Natural killer cell treated with Interleukin-12 subunit alpha and Interleukin-12 subunit beta and Interleukin-15 and Interleukin-18, amount 100 ng/mL, for 72 hours (primary cell): ENCODE measurements at places on chromosomes 3 and 15.

GRCh38 chr3:53382106-53382505 is 34.8 kb upstream of the DCP1A start:
- no peak overlapping the region for H3K4me3 ChIP-seq
- no peaks in the 10 kb centered on the region for H3K4me1 ChIP-seq
- peaks cover 25% of the 10 kb centered on the region for H3K27me3 ChIP-seq

GRCh38 chr3:151119188-151119587 is 33.7 kb downstream of the MED12L start:
- no peaks in the 10 kb centered on the region for H3K4me1 ChIP-seq
- H3K27ac ChIP-seq = no peak overlapping the region
- H3K4me3 ChIP-seq = no peak overlapping the region
- no peaks in the 10 kb centered on the region for H3K27me3 ChIP-seq
- DNase-seq = no peak

- H3K4me1 ChIP-seq = peaks cover 21% of the 10 kb centered on the region
- no peaks in the 10 kb centered on the region for H3K27me3 ChIP-seq
- H3K4me3 ChIP-seq = no peak overlapping the region
- DNase-seq = no peak
- no peak overlapping the region for H3K27ac ChIP-seq
- H3K36me3 ChIP-seq = no peaks in the 10 kb centered on the region
Observed at GRCh38 chr3:14418296-14419250, 16.2 kb downstream of the SLC6A6 start.

- no peaks in the 10 kb centered on the region for H3K27me3 ChIP-seq
- H3K27ac ChIP-seq = no peak overlapping the region
- H3K4me3 ChIP-seq = no peak overlapping the region
- peaks cover 19% of the 10 kb centered on the region for H3K36me3 ChIP-seq
Observed at GRCh38 chr3:127831723-127832172, 9.4 kb upstream of the MGLL start.

GRCh38 chr3:188950832-188951489 is 220.8 kb upstream of the TPRG1 start:
- H3K4me3 ChIP-seq = peak overlapping the region; percentile 89
- H3K27ac ChIP-seq = peak overlapping the region; percentile 90
- H3K36me3 ChIP-seq = peaks cover 6% of the 10 kb centered on the region
- peaks cover 37% of the 10 kb centered on the region for H3K4me1 ChIP-seq
- peak; percentile 66 for DNase-seq
